Non-pigmented ciliary epithelial cell (primary cell): ENCODE measurements at places on chromosomes 11 and 22.

GRCh38 chr11:43676933-43677332 is 3.6 kb upstream of the HSD17B12 start:
- no peak for DNase-seq

DNA sequence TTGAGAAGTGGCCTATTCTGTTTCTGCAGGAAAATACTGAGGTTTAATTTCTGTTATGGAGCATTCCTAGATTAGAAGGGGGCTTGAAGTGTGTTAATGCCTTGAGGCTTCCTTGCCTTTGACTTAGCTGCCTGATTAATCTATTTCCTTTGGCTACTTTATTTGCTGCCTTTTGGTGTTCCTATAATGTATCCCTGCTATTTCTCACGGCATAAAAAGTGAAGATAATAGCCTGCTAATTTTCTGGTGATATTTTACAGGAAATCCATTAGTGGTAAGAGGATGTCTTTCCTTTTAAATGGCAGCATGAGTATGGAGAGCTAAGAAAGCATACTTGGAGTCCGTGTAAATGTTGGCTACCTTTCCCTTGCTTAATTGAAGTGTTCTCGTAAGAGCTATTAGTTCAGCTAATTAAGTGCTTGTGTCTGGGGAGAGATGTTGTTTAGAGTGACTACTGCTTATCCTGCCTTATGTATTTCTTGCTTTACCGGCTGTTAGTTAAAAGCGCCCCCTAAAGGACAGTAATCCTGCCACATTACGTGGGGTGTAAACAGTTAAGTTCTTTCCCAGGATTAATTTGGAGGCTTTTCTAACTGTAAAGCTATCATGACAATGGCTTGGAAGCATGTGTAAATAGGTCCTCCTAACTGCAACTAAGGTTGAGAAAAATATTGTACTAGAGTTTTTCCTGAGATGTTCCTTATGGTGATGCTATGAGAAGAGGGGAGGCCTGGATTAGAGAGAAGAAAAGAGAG is 45.6 kb downstream of the ZNF280B start:
- no peak for DNase-seq

DNA sequence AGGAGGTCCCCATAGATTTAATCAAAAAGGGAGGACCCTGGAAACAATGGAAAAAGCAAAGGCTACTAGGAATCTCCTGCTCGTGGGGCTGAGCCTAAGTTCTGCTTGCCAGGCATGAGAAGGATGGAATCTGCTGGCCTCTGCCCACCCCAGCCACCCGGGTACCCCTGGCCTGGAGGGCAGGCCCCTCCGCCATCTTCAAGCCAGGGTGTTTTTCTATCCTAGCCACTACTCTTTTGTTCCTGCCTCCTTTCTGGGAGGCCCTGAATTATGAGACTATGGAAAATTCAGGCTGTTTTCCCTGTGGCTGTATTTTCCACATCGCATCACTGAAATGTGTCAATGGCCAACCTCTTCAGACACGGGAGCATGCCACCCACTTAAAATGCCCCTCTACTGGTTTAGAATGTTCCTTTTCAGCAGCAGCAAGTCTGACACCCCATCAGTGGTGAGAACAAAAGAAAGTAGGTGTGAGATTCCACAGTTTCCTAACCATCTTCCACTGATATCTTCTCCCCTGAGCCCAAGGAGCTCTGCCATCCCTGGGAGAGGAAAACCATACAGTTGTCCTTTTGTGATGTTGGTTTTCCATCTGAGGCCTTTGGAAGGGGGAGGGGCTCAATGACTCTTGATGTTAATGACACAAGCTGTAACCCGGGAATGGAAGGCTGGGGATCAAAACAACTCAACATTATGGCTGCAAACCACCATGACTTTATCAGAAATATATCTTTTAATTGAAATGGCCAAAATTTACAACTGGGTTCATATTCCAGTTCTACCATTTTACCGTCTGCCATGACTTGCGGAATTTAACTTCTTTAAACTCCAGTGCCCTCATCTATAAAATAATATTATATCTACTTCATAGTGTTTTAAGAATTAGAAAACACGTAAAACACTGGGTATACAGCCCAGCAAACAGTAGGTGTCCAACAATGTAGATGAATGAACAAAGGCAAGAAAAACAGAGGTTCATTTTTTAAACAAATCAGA is 22.2 kb downstream of the DKK3 start:
- no peak for DNase-seq

DNA sequence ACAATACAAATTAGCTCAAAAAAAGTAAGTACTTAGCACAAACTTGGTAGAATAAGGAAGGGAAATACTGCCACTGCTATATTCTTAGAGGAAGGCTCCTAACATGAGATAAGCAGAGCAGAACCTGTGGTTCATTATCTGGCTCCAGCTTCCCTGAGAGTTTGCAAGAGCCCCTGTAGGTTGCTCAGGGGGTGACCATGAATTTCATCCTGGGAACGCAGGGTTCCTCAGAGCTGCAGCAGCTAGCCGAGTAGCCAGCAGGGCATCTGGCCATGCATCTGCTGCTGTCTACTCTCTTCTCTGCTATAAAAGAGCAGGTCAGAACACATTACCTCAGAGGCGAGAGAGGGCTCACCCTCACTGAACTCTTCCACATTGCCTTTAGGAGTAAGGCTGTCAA is 67.3 kb downstream of the TRPC6 start:
- DNase-seq = no peak

- no peak for DNase-seq
These were observed 2.1 kb downstream of the UBE2L3 start for GRCh38 chr22:21569459-21570170.

GRCh38 chr11:74232311-74232950 is 61.3 kb downstream of the PPME1 start:
- DNase-seq = no peak

DNA sequence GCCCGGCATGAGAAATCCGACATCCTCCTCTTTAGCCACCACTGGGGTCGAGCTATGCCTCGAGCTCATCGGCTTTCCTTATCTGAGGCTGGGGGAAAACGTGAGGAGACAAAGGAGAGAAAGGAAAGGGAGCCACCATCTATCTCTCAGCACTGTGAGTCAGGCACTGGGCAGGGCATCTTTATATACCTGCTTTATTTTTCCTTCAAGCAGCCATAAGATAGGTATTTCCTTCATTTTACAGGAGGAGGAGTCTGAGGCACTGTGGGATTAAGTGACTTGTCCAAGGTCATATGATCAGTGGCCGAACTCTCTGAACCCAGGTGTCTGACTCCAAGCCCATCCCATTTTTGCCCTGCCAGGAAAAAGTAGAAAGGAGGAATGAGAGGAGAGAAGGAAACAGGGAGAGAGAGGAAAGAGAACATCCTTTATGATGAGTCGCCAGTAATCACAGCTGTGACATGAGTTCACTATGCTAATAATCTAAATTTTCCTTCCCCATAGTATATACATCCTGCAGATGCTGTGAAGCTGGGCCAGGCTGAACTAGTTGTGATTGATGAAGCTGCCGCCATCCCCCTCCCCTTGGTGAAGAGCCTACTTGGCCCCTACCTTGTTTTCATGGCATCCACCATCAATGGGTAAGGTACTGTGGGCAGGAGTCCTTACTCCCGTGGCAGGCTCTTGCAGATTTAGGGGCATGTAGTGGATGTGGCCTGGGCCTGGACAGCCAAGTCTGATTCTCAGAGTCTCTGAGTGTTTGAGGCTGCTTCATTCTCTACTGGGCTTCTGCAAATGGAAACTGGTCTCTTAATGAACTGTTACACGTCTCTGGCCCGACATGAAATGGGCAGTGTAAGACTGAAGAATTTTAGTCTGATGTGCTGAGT is 21.8 kb downstream of the NAT10 start:
- no peak for DNase-seq

GRCh38 chr11:126114486-126115126 is 51.9 kb upstream of the CDON start:
- DNase-seq = no peak

- no peak for DNase-seq
These were observed 301.2 kb downstream of the TBC1D22A start for GRCh38 chr22:47063606-47064005.

DNA sequence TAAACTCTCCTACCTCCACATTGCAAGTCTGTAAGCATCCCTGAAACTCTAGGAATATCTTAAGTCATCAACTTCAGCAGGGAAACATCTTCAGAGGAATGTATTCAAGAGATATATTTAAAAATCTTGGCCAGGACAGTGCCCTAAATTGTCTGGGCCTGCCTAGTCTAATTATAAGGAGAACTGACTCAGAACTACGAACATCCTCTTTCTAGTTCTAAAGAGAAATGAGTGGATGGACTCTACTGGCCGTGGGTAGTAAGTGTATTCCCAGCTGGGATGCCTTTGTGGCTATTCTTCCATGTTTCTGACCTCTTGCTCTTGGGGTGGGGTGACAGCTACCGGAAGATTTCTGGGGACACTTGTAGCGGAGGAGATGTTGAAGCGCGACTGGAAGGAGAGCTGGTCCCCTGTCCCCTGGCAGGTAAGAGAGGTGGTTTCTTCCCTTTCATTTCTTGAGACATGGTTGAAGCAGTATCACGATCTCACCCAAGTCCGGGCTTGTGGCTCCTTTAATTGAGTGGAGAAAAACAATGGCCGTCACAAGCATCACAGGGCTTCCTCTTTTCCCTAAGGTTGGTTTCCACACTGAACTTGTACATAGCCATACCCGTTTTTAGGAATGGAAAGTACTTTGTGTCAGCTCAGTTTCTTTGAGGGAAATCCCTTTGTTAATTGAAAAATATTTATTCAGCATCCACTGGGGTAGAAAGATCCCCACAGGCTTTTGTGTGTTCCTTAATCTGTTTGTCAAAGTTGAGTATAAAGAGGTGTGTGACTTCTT is 97.7 kb upstream of the SORL1-AS1 start:
- DNase-seq = no peak

- no peak for DNase-seq
These were observed 63.2 kb downstream of the PACS1 start for GRCh38 chr11:66133216-66133775.

GRCh38 chr11:20078846-20079245 is 81.4 kb downstream of the DBX1 start:
- DNase-seq = no peak

GRCh38 chr22:45843986-45844385 is 133.0 kb downstream of the WNT7B start:
- DNase-seq = no peak

DNA sequence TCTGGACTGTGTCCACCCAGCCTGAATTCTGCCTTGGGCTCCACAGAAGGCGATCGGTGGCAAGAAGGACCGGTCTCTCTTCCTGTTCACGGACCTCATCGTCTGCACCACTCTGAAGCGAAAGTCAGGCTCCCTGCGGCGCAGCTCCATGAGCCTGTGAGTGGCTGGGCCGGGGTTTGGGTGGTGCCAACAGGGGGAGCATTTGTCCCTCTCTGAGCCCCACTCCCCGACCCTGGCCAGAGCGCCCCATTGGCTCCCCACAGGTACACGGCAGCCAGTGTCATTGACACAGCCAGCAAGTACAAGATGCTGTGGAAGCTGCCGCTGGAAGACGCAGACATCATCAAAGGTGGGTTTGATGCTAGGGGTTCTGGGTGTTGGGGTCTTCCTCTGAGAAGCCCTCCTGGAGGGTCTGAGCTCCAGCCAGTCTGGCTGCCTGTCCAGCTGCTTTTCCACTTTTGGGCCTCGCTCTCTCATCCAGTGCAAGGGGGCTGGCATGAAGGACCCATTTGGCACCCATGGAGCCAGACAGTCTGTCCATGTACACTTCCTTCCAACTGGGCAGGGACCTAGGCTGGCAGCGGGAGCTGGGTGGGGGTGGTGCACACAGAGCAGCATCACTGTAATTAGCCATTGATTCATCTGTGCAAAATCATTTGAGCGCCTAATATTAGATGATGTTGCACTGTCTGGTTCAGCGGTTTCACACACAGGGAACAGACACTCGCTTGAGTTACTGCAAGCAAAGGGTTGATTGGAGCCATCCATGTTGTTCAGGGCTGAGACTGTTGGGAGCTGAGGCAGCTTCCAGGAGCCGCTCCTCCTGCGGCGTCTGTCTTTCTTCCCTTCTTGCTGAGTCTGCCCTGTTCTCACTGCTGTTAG is 19.0 kb upstream of the RELT start:
- no peak for DNase-seq

DNA sequence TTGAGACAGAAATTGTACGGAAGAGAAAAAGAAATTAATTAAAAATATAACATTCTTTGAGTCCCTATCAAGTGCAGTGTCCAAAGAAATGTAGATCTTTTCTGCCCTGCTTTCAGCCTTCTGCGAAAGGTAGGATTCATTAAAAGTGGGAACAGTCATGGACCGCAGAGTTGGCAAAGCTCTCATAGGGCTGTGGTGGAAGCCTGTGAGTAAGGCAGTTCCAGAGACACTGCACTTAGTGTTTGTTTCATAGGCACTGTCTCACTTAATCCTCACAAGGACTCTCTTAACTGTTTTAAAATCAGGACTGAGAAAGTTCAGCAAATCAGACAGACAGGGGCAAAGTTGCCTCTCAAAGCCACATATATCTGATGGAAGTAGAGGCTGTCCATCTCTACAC is 5.5 kb downstream of the MRGPRX2 start:
- no peak for DNase-seq

DNA sequence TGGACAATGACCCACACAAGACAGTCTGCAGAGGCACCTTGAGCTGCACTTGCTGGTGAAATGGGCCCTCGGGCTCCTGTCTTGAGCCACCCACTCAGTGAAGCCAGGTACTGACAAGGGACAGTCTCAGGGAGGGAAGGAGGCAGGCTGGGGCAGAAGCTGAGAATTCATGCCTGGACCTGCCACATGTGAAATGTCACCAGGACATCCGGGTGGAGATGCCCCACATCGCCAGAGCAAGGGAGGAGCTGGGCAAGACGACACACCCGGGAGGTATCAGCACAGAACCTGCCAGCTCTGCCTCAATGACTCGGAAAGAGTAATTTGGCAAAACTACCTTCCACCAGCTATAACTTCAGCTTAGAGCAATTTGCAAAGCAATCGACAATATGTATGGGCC is 23.5 kb downstream of the CPT1A start:
- no peak for DNase-seq

GRCh38 chr11:46918788-46919513 is 601 bp upstream of the LRP4 start:
- DNase-seq = no peak

- no peak for DNase-seq
These were observed 477.9 kb downstream of the MN1 start for GRCh38 chr22:27323661-27324060.

- DNase-seq = peak; percentile 77
These were observed 64.7 kb upstream of the LIN7C start for GRCh38 chr11:27571154-27571810.

- DNase-seq = no peak
These were observed 39.6 kb upstream of the WEE1 start for GRCh38 chr11:9533736-9534473.

DNA sequence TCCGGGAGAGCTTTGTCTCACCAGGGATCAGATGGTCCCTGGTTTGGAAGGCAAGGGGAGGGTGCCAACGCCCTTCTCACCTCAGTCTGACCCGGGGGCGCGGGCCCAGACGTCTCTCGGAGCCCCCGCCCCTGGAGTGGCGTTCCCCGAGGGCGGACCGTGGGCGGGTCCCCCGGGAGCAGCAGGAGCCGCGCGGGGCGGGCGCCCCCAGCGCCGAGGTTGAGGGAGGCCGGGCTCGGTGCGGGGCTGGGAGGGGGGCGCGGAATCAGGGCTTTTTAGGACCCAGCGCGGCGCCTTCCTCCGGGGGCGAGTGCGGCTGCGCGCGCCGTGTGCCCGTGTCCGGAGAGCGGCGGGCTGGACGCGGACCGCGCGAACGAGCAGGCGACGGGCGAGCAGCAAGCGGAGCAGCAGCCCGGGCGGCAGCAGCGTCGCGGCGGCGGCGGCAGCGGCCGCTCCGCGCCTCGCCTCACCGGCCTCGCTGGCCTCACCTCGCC is at the start of gene KCNC1:
Gene KCNC1, plus strand, starts transcription at position 364 of the 494 bp plus-strand sequence. CDS start 1,222 bp downstream, outside the sequence.
- no peak for DNase-seq
